Lower lobe of right lung (tissue), 2 donors: ENCODE measurements at places on chromosomes 4 and X. TPM values are rescaled to one million over a fixed set of nuclear protein-coding genes. Genes with fewer than 3 reads are reported as not detected.

DNA sequence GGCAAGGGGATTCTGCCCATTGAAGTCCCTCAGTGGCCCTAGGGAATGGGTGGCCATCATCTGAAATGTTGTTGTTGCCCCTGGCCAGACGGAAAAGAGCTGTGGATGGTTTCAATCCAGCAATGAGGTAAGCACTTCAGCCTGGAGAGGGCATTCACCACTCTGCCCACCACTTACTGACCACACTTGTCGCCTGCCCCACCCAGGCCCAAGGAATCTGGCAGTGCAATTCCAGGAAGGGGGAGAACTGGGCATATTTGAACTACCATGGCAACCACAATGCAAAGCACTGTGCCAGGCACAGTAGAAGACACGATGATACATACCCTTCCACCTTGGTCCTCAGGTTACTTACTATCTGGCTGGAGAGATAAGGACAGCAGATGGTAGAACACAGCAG, 161.6 kb downstream of the PDGFRA start:
- DNase-seq, result peak; percentile 64

The FRMD7 gene
- not detected for total RNA-seq

GRCh38 chr4:83217721-83218522, 66.7 kb downstream of the COQ2 start:
- DNase-seq, result no peak

DNA sequence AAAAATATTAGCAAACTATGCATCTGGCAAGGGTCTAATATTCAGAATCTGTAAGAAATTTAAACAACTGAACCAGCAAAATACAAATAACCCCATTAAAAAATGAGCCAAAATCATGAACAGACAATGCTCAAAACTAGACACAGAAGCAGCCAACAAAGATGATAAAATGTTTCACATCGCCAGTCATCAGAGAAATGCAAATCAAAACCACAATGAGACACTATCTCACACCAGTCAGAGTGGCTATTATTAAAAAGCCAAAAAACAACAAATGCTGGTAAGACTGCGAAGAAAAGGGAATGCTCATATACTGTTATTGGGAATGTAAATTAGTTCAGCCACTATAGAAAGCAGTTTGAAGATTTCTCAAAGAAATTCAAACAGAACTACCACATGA, 201.3 kb upstream of the CPEB2 start:
- DNase-seq, result no peak

DNA sequence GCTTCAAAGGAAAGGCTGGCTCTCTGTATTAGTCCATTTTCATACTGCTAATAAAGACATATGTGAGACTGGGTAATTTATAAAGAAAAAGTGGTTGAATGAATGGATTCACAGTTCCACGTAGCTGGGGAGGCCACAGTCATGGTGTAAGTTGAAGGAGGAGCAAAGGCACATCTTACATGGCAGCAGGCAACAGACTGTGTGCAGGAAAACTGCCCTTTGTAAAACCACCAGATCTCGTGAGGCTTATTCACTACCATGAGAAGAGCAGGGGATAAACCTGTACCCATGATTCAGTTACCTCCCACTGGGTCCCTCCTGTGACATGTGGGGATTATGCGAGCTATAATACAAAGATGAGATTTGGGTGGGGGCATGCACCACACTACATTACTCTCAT, 1486.6 kb downstream of the PCDH7 start:
- no peak for DNase-seq

DNA sequence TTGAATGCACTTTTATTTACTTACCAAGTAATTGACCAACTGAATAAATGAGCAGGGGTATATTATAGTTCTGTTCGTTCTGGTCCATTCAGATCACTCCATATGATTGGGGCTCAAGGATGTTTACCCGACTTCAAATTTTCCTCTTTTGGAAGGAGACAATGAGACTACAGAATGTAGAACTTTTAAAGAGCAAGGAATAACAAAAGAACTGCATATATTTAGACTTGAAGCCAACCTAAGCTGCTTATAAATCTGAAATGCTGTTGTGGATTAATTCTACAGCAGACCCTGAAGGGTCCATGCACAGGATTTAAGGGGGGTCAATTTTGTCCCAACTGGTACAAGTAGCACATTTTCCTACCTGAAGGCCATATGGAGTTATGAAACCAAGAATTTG, 610.8 kb downstream of the RAB28 start:
- DNase-seq, result no peak

DNA sequence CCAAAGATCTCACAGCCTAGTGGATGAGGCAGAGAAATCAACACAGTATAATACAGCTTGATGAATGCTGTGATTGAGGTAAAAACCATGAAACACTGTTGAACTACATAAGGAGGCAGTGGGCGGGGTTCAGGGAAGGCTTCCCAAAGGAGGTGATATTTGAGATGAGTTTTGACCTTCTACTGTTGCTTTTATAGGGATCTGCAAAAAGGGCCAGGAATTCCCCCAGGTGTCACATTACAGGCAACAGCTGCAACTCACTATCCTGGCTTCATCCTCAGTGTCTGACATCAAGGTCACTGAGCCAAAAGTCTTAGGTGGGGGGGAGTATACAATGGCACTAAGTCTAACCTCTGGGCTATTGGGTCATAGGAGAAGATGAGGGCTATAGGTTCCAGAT, 185.7 kb upstream of the NRK start:
- no peak for DNase-seq

The CORIN gene
- total RNA-seq, result 3.9 TPM

DNA sequence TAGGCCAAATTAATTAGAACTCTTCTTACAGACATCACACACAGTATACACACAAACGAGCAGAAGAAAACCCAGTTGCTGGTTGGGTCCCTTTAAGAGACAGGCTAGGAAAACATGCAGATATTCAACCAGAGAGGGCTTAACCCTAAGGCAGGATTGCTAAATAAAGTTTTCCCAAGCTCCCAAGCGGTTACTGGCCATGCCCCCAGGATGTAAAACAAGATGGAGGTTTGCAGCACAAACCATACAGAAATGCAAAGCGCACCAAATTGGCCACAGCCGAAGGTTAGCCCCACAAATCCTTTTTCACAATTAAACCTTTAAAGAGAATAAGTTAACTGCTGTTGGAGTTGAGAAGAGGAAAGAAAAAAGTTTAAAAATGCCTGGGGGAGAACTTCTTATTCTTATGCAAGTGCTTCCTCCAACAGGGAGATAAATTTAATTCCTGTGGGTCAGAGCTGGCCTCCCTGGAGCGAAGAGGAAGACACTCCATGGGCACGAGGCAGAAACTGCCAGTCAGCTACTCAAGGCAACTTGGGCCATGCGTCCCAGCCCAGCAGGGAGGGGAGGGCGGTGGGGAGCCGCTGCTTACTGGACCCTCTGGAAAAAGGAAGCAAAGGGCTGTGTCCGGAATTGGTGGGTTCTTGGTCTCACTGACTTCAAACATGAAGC, 167.6 kb upstream of the ARSJ start:
- DNase-seq, result no peak

The ARAF gene
- 90.1 TPM for total RNA-seq

DNA sequence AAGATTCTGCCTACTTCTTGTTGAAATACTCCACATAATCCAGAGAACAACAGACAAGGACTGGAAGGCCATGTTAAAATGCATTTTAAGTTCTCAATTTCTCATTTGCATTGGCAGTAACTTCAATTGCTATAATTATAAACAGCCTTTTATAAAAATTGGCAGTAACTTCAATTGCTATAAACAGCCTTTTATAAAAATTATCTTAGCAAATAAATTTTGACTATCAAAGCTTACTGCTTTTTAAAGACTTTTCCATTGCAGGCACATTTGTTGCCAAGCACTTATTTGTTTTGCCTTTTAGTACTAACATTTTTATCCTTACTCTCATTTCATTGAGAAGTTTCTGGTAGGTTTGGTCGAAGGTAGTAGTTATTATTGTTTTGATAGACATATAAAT, 17.8 kb downstream of the SCFD2 start:
- DNase-seq, result no peak

DNA sequence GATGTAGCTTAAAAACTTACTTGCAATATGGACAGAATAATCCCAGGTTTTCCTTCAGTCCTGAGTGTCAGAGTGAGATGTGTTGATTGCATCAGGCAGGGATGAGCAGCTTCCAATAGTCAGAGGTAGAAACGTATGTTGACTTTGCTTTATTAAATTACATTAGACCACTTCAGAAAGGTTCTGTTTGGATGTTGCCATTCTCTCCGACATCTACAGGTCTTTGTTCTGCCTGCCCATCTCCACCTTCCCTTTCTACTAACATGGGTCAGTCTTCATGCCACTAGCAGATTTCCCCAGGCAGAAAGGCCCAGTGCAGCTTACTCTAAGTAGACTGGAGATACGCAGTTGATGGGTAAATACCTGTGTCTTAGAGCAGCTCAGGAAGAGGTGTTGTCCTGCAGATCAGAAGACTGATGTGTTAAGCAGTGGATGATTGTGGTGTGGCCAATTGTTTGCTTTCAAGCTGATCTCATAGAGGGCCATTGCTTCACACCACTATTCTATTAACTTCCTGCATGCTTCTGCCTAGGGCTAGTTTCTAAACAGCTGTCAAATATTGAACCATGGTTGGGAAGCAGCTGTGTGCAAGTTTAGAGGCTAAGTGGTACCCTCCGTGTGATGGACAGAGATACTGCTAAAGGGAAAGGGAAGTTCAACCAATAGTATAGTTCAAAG, 1.8 kb downstream of the FRMPD4 start:
- no peak for DNase-seq

GRCh38 chr4:173088144-173088543, 80.5 kb upstream of the GALNT7 start:
- no peak for DNase-seq

- peak; percentile 71 for DNase-seq
Observed at GRCh38 chrX:75547783-75548182, 24.9 kb upstream of the ZDHHC15 start.

DNA sequence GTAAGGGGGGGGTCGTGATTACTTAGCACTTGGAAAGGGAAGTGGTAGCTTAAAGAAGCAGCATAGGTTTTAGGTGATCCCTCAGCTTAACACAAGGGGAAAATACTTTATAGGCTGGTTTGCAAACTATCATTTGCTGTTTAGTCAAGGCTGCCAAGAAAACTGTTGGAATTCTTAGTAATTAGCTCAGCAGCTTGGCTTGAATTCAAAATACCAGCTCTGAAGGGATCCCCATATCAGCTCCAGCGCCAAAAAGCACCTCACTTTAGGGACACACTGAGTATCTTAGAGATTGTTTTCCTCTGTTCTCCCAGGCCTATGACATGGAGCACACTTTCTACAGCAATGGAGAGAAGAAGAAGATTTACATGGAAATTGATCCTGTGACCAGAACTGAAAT, 8.8 kb downstream of the TNMD start:
- DNase-seq, result no peak

GRCh38 chrX:10165580-10166247, 8.9 kb downstream of the CLCN4 start:
- DNase-seq, result peak; percentile 57

The CXCL1 gene
- total RNA-seq, result 7.0 TPM

DNA sequence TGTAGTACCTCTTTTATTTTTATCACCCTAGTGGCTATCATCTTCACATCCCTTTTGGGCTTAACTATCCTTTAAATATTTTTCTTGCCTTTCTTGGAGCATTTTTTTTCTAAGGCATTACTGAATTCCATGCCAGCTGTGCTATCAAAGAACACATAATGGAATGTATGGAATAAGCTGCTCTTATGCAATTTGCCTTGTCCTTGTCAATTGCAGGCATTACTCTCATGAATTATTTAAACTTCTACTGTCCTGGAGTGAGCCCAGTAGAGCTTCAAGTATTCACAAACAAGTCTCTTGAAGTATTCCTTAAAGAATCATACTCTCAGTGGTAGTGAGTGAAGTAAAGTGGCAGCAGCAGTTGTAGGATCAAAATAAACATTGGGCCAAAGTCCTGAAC, 144.6 kb upstream of the IGFBP7 start:
- no peak for DNase-seq

The CT83 gene
- not detected for total RNA-seq

DNA sequence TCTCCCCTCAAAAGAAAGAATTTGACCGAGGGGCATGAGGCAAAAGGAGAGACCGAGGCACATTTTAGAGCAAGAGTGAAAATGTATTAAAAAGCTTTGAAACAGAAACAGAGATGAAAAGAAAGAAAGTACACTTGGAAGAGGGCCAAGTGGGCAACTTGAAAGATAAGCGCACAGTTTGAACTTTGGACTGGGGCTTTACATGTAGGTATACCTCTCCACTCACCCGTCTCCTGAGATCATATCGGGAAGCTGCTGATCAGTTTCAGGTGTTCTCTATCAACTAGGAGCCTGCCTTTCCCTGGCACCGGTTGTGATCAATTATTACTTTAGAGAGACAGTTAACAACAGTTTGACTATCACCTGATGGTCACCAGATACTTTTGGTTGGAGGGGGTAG, 2666.5 kb downstream of the ARAP2 start:
- no peak for DNase-seq

The SAGE1 gene
- not detected for total RNA-seq

The ADAMTS3 gene
- total RNA-seq, result 1.1 TPM

The TEX13D gene
- total RNA-seq, result not detected

DNA sequence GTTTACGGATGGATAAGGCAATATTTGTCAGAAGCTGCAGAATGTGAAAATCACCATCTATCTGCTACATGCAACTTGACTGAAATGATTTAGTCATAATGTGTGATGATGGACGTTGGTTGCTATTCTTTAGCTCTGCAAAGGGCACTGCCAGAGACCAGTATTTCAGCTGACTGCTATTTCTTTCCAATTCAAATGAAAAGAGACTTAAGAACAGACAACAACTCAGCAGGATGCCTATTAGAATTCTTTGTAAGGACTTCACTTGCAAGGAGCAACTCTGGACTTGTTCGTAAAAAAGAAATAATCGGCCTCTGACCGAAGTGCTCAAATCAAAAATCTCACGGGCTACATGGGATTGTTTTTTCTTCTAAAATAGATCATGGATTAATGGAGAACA, 262.7 kb downstream of the DHX15 start:
- no peak for DNase-seq

The RPS6KA6 gene
- total RNA-seq, result 1.9 TPM

DNA sequence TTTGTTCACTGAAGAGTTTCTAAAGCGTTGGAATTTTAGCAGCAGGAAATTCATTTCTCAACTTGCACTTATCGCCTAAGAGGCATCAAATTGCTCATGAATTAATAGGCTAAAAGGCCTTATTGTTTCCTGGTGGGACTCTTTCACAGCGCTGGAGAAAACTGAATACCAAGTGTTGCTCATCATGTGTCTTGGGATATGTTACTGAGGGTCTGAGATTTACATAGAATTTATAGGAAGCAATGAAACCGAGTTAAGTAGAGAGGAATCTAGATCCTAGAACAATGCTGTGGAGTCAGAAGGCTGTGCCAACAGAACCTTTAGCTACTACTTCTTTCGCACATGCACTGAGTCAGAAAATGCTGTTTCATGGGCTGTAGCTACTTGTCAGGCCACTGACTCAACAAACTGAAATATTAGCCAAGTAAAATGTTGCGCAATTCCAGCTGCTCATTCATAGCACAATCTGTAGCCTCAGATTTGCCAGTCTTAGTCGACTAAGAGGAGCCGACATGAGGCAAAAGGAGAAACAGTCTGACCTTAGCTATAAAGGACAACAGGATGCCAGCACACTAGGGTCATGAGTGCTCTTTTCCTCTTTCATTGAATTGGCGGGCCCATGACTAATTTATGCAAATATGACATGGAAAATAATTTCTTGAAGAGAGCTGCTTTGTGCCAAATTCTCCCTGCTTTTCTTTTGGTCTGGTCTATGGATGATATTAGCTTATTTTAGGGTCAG, 35.9 kb upstream of the CXCL8 start:
- no peak for DNase-seq

GRCh38 chr4:3128976-3129375, 54.5 kb downstream of the HTT start:
- DNase-seq, result no peak

The TLR2 gene
- 102 TPM for total RNA-seq

The KIT gene
- 28.5 TPM for total RNA-seq

GRCh38 chr4:146582864-146583263, 55.8 kb upstream of the POU4F2 start:
- DNase-seq, result no peak

The VCX3A gene
- total RNA-seq, result not detected
